Dorsolateral prefrontal cortex (tissue), 122 donors: ENCODE measurements at places on chromosomes 11 and 22.

DNA sequence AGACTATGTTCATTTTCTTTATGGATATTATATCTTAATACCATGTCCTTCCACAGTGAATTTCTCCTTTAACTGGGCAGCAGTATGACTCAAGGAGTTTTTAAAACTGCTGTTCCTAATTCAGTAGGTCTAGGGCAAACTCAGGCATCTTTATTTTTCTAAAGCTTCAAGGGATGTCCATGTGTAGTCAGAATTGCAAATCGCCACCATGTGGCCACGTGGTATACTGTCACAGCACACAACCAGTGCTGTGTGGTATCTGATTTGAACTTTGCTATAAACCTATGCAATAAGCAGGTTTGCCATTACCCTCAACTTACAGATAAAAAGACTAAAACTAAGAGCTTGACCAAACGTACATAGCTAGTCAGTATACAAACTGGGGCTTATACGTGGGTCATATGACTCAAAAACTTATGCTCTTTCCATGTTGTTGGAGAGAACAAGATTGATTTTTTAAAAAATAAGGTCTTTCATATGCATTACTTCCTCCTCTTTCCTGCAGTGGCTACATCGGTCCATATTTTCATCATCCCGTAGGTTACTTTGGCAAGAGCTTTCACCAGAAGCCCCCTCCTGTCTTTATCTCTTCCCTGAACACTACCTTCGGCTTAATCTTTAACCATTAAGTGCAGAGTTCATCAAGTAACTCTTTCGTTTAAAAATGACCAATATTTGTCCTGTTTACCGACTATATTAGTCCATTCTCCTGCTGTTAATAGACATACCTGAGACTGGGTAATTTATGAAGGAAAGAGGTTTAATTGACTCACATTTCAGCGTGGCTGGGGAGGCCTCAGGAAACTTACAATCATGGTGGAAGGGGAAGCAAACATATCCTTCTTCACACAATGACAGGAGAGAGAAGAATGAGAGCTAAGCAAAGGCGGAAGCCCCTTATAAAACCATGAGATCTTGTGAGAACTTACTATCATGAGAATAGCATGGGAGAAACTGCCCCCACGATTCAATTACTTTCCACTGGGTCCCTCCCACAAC is 8.0 kb upstream of the HTATIP2 start:
- peak; percentile 57 for DNase-seq

GRCh38 chr11:74265256-74265655 is 46.2 kb downstream of the P4HA3 start:
- no peak for DNase-seq

DNA sequence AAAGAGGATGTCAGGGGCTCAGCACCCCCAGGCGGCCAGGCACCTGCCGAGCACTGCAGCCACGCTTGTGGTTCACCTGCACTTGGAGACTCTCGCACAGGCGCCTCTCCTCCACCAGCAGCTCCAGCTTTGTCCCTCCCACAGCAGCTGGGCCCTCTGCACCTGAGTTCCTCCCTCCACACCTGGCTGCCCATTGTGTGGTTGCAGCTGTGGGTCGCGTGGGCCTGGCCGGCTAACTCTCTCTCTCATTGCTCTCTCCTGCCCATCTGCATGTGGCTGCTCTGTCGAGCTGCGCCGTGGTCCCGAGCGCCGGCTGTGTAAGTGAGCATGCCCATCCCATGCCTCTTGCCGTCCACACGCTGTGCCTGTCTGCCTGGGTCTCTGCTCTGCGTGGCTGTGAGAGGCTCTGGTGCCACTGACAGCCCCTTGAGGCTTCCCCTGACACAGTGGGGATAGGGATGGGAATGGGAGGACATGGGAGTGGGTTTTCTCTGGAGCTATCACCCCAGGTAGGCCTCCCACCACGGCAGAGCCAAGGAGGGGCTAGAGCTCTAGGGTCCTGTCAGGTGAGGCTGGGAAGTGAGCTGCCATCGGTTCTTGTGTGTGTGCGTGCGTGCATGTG is 8.5 kb upstream of the ACR start:
- DNase-seq, result peak; percentile 40

DNA sequence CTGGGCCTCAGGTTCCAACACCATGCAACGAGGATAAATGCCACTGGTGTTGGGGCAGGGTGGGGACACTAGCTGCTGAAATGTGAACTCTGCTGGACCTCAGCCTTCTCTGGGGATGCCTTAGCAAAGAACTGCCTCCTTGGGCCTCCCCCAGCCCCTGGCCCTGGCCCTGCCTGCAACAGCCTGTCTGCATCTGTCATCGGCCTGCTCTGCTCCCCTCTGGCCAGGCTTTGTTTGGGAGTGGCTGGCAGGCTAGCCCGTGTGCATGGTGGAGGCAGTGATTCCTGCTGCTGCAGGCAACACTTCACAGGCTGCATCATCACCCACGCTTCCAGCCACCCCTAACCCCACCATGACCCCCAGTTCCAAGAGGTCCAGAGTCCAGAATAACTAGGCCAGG is 11.5 kb upstream of the MYOD1 start:
- no peak for DNase-seq

DNA sequence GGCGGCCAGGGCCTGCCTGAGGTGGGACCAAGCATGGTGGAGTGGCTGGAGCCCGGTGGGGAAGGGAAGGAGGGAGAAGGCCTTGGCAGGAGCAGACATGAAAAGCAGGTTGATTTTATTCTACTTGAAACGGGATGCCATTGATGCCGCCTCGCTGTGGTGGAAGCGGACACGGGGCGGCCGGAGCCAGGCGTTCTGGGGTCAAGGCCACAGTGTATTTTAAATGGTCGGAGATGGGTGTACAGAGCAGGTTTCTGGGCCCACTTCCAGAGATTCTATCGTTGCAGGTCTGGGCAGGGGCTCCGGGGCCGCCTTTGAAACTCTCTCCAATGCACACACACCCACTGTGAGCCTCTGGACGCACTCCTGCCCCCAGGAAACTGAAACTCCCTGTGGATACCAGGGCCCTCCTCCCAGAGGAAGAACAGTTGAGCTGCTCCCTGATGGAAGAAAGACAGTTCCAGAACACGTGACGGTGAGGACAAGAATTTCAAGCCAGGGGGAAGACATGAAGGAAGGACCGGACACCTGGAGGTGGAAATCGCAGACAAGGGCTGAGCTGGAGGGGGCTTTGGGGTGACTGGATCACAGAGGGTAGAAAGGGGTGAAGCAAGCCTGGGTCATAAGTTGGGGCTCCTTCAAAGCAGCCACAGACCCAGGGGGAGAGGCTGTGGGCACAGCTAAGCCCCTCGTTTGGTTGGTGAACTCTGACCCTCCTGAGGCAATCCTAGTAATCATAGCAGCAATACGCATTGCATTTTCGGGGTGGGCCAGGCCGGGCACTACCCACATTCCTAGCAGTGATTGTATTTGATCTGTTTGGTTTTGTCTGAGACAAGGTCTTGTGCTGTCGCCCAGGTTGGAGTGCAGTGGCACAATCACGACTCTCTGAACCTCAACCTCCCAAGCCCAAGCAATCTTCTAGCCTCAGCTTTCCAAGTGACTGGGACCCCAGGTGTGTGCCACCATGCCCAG is 12.3 kb upstream of the LINC01488 start:
- DNase-seq, result no peak

DNA sequence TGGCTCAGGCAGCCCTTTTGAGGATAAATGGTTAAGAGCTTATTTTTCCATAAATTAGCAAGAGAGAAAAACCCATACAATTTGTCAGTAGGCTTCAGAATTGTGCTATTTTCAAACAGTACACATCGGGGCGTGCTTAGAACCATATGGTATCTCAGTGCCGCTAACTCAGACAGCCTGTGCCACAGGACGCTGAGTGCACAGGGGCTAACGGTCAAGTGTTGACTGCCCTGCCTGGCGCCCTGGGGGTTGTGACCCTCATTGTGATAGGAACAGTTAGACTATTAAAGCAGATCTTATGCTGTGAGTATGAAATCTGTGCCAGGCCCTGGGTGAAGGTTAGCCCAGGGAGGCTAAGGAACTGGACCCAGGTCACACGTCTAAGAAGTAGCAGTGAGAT is 1519.7 kb downstream of the BRD1 start:
- DNase-seq, result no peak

- DNase-seq, result peak; percentile 50
Measured at GRCh38 chr11:64268893-64269539, 15.4 kb downstream of the BAD start.

- DNase-seq, result no peak
Measured at GRCh38 chr11:104524254-104524653, 360.3 kb upstream of the PDGFD start.

DNA sequence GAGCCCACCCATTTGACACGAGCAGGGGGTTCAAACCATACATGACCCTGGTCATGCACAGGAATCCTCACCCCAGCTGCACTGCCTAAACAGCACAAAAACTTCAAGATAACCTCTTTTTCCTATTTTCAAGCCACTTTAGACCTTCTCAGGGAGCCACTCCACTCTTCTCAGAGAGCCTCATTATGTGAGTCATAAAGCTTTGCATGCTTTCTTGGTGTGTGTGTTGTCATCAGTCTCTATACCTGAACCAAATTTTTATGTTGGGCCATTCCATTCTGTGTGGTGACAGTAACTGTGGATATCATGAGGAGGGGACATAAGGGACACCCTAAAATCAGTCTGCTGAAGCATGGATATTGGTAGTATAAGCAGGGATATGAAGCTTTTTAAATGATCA is 769.5 kb upstream of the API5 start:
- no peak for DNase-seq
